ENCODE measurements at places on chromosomes 4 and X. TPM values are rescaled to one million over a fixed set of nuclear protein-coding genes. Genes with fewer than 3 reads are reported as not detected.

DNA sequence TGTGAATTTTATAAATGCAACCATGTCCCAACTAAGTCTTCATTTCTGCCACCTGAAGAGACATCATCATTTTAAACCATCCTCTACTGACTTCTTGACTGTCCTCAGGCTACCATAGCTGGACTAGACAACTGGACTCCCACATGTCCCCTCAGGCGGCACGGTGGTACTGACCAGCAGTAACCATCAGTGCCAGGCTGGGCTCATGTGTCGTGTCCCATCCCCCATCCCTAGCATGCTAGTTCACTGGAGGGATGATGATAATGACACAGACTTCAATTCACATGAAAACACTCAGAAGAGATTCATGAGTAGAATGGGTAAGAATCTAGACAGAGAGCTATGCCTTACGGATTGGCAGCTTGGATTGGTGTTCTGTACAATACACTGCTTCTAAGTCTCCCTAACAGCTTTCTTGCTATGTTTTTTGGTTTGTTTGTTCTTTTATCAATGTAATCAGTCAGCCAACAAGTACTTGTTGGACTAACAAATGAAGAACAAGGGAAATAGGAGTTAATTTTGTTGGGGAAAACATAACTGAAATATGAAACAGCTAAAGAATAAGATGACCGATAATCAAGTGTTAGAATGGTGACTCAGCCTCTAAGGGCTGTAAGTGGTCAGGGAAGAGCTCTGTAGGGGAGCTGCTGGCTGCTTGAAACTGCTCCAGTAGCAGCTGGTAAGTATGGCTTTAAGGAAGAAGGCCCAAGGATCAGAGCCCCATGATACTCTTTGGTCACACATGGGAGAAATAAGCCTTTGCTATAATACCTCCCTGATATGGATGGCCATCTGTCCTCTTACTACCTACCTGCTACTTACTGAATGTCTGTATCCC, 10.3 kb downstream of the ZDHHC9 start:
- no peaks in the 10 kb centered on the region for H3K27me3 ChIP-seq
- no peak overlapping the region for H3K27ac ChIP-seq
- H3K36me3 ChIP-seq, result no peaks in the 10 kb centered on the region
- no peak for DNase-seq
- no peaks in the 10 kb centered on the region for H3K4me1 ChIP-seq

- no peak overlapping the region for H3K27ac ChIP-seq
- no peak overlapping the region for H3K4me3 ChIP-seq
- H3K27me3 ChIP-seq, result no peaks in the 10 kb centered on the region
- no peak for DNase-seq
These were observed 8.2 kb upstream of the CAMK2D start for GRCh38 chr4:113769744-113770143.

- no peaks in the 10 kb centered on the region for H3K4me1 ChIP-seq
- H3K27me3 ChIP-seq, result no peaks in the 10 kb centered on the region
- peaks cover 85% of the 10 kb centered on the region for H3K36me3 ChIP-seq
- DNase-seq, result no peak
- no peak overlapping the region for H3K4me3 ChIP-seq
- no peak overlapping the region for H3K27ac ChIP-seq
These were observed 60.6 kb upstream of the TLR2 start for GRCh38 chr4:153623491-153623890.

- no peaks in the 10 kb centered on the region for H3K36me3 ChIP-seq
- no peak overlapping the region for H3K4me3 ChIP-seq
- no peak for DNase-seq
- no peak overlapping the region for H3K27ac ChIP-seq
These were observed 15.9 kb upstream of the CCDC149 start for GRCh38 chr4:24928708-24929107.

- H3K4me1 ChIP-seq, result no peaks in the 10 kb centered on the region
- no peaks in the 10 kb centered on the region for H3K36me3 ChIP-seq
- H3K27me3 ChIP-seq, result no peaks in the 10 kb centered on the region
- DNase-seq, result no peak
These were observed 315.8 kb upstream of the TEX13C start for GRCh38 chrX:125003746-125004446.

DNA sequence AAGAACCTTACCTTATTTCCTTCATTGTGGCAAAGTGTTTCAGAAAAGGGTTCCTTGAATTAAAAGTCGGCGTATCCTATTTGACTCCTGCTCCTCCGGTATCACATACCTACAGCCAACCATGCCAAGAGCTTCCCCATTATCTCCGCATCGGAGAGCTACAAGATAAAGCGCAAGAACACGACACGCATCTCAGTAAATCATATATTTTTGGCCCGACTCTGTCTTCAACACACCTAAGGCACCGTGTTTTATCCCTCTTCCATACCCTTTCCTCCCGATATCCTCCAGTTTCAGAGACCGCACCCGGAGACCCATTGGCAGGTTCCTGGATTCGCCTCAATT, 497 bp upstream of the THAP9 start:
- H3K4me1 ChIP-seq, result peaks cover 40% of the 10 kb centered on the region
- no peak for DNase-seq
- H3K4me3 ChIP-seq, result peak overlapping the region; percentile 80
- peaks cover 26% of the 10 kb centered on the region for H3K36me3 ChIP-seq
- no peaks in the 10 kb centered on the region for H3K27me3 ChIP-seq

DNA sequence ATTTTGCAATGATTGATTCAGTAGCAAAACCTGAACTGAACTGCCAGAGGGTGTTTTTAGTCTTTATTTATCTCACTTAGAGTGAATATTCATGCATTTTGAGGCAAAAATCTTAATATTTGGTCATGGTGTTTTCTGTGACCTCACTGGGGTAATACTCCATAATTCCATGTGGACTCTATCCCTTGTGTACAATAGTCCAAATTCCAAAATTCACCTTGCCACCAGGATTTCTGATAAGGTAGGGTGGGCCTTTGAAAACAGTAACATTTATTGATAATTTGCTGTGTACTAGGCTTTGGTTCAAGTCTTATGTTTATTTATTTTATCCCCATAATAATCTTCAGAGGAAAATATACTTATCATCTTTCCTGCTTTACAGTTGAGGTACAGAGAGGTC, 68.4 kb upstream of the PDE5A start:
- H3K27ac ChIP-seq, result no peak overlapping the region
- H3K4me3 ChIP-seq, result no peak overlapping the region
- DNase-seq, result no peak
- H3K4me1 ChIP-seq, result no peaks in the 10 kb centered on the region
- no peaks in the 10 kb centered on the region for H3K36me3 ChIP-seq

GRCh38 chr4:74516303-74516702, 71.4 kb downstream of the AREG start:
- no peak for DNase-seq
- H3K4me1 ChIP-seq, result no peaks in the 10 kb centered on the region
- H3K27me3 ChIP-seq, result no peaks in the 10 kb centered on the region
- no peaks in the 10 kb centered on the region for H3K36me3 ChIP-seq

- no peak overlapping the region for H3K27ac ChIP-seq
- H3K4me3 ChIP-seq, result no peak overlapping the region
- no peak for DNase-seq
- no peaks in the 10 kb centered on the region for H3K27me3 ChIP-seq
These were observed 23.6 kb downstream of the MORC4 start for GRCh38 chrX:106976416-106976815.

DNA sequence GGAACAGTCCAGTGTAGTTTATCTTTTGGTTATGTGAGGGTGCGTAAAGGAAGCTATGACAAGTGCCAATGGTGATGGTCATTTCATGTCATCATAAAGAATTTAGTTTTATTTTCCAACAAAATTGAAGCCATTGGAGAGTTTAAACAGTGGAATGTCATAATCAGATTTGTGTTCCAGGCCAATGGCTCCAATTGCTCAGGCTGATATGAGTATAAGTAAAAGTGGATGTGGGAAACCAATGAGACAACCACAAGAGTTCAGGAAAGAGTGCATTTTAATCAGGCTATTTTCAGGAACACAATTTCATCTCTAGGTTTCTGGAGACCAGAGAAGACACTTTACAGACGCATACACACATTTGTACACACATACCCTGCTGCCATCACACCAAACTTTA, 20.7 kb downstream of the SPANXC start:
- H3K36me3 ChIP-seq, result no peaks in the 10 kb centered on the region
- no peaks in the 10 kb centered on the region for H3K27me3 ChIP-seq
- DNase-seq, result no peak
- no peak overlapping the region for H3K27ac ChIP-seq
- H3K4me3 ChIP-seq, result no peak overlapping the region

- no peak for DNase-seq
- H3K27ac ChIP-seq, result no peak overlapping the region
- H3K36me3 ChIP-seq, result no peaks in the 10 kb centered on the region
- no peaks in the 10 kb centered on the region for H3K4me1 ChIP-seq
- H3K4me3 ChIP-seq, result no peak overlapping the region
- H3K27me3 ChIP-seq, result no peaks in the 10 kb centered on the region
These were observed 44.0 kb upstream of the SLC16A2 start for GRCh38 chrX:74377282-74377681.

GRCh38 chr4:154399259-154399974, 92.2 kb downstream of the DCHS2 start:
- no peaks in the 10 kb centered on the region for H3K4me1 ChIP-seq
- H3K27ac ChIP-seq, result no peak overlapping the region
- no peak overlapping the region for H3K4me3 ChIP-seq
- H3K36me3 ChIP-seq, result no peaks in the 10 kb centered on the region
- no peaks in the 10 kb centered on the region for H3K27me3 ChIP-seq

DNA sequence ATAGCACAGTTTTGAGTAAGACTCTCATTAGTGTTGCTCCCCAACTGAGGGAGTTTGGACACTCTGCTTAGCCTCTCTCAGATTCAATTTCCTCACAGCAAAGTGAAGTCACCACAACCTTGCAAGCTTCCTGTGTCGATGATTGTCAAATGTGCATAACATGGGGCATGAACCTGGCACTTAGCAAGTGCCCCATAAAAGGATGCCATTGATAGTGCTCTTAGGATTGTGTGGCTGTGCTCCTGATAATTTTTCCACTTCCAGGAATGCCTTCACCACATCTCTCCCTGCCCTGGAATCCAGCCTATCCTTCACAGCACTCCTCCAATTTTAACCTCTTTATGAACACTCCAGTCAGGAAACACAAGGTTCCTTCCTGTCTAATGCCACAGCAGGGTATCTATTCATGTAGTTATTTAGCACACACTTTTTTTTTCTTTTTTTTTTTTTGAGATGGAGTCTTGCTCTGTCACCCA, 309.4 kb downstream of the PPP3CA start:
- no peak for DNase-seq
- H3K27me3 ChIP-seq, result no peaks in the 10 kb centered on the region
- H3K4me3 ChIP-seq, result no peak overlapping the region
- H3K36me3 ChIP-seq, result no peaks in the 10 kb centered on the region
- H3K27ac ChIP-seq, result no peak overlapping the region

DNA sequence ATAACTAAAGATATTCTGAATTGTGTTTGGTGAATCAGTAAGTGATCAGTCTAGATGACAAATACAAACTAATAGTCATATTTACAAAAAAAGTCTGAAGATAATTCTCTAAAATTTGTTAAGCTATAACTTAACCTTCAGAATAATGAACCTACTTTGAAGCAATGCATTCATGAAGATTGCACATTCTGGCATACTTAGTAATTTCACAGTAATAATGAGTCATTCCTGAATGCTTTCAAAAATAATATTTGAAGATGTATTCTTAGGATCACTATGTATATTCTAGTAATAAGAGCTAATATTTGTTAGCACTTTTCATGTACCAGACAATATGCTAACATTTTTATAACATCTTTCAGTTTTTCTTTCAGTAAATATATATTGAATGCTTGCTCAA, 756.7 kb upstream of the SLIT2 start:
- H3K27me3 ChIP-seq, result no peaks in the 10 kb centered on the region
- no peak overlapping the region for H3K4me3 ChIP-seq
- no peak for DNase-seq

DNA sequence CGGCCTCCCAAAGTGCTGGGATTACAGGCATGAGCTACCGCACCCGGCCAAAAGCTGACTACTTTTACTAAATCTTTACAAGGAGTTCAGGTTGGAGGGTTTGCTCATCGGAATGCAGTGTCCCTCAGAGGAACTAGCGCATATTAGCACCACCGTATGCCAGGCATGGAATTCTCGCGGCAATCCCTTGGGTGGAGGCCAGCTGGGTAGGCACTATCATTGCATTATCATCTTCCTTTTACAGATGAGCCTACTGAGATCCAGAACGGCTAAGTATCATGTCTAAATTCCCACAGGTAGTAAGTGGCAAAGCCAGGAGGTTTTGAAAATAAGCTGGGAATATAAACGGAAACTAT, 6.1 kb upstream of the CXorf66 start:
- no peak overlapping the region for H3K4me3 ChIP-seq
- no peak for DNase-seq
- H3K36me3 ChIP-seq, result no peaks in the 10 kb centered on the region
- no peaks in the 10 kb centered on the region for H3K4me1 ChIP-seq
- H3K27ac ChIP-seq, result no peak overlapping the region

GRCh38 chr4:167787231-167787630, 305.1 kb upstream of the ANXA10 start:
- H3K4me3 ChIP-seq, result no peak overlapping the region
- no peaks in the 10 kb centered on the region for H3K27me3 ChIP-seq
- H3K36me3 ChIP-seq, result no peaks in the 10 kb centered on the region

DNA sequence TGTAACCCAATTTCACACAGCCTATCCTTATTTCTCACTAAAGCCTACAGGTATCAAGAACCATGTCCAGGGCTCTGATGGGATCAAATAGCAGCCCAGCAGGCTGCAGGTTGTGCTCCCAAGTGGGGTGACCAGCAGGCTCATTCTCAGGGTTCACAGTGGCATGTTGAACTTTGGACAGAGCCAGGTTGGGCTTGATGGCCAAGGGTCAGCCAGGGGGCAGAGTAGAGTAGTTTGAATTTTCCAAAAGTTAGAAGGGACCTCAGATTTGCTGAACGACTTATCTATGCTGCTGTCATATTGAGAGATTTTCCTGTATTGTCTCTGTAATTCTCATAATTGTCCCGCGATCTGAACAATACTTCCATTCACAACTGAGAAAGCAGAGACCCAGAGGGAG, 310.8 kb upstream of the BOD1L1 start:
- no peaks in the 10 kb centered on the region for H3K4me1 ChIP-seq
- no peak for DNase-seq
- no peak overlapping the region for H3K4me3 ChIP-seq
- H3K27me3 ChIP-seq, result no peaks in the 10 kb centered on the region
- H3K27ac ChIP-seq, result no peak overlapping the region

Gene DUSP9
- not detected for total RNA-seq

Gene ERCC6L
- 0.24 TPM for total RNA-seq

Gene NIPAL1
- total RNA-seq, result 1.3 TPM

Gene NEIL3
- total RNA-seq, result 1.1 TPM

All from lower lobe of right lung (tissue), 2 donors.